ENCODE measurements at places on chromosomes 1 and 21. TPM values are rescaled to one million over a fixed set of nuclear protein-coding genes. Genes with fewer than 3 reads are reported as not detected.

GRCh38 chr1:208065862-208066261 is 154.9 kb upstream of the CD34 start:
- H3K4me1 ChIP-seq: no peaks in the 10 kb centered on the region
- H3K36me3 ChIP-seq: peaks cover 2% of the 10 kb centered on the region
- no peak overlapping the region for H3K27ac ChIP-seq

RNU1-4 gene
- 3,957 TPM for total RNA-seq

GRCh38 chr1:53500204-53501064 is 41.2 kb downstream of the DMRTB1 start:
- H3K27ac ChIP-seq: no peak overlapping the region
- no peak overlapping the region for H3K4me3 ChIP-seq
- no peak for DNase-seq

ADGRL4 gene
- not detected for total RNA-seq

F11R gene
- 156 TPM for total RNA-seq

- H3K36me3 ChIP-seq: no peaks in the 10 kb centered on the region
- DNase-seq: no peak
- peaks cover 85% of the 10 kb centered on the region for H3K27me3 ChIP-seq
- no peak overlapping the region for H3K27ac ChIP-seq
- H3K4me3 ChIP-seq: no peak overlapping the region
Measured at GRCh38 chr1:18676332-18676781, 45.7 kb downstream of the PAX7 start.

DNA sequence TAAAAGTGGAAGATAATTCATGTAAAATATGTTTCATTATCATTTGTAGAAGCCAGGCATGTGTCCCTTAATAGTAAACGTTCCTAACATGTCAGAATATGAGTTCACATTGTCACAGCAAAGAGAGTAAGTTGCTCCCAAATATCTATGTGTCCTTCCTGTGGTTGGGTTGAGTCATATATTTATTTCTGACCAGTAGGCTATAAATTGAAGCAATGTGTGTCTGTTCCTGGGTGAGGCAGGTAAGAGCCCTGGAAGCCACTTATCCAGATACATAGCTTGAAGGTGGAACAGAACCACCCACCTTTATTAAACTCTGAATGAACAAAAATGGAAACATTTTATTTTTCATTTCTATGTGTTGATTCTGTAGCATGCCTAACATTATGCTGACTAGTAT is 2251.6 kb downstream of the NCAM2 start:
- no peaks in the 10 kb centered on the region for H3K27me3 ChIP-seq
- no peaks in the 10 kb centered on the region for H3K36me3 ChIP-seq
- DNase-seq: no peak
- no peak overlapping the region for H3K4me3 ChIP-seq
- peaks cover 7% of the 10 kb centered on the region for H3K4me1 ChIP-seq

USP25 gene
- total RNA-seq: 48.8 TPM

- no peaks in the 10 kb centered on the region for H3K36me3 ChIP-seq
- H3K27ac ChIP-seq: no peak overlapping the region
- no peaks in the 10 kb centered on the region for H3K27me3 ChIP-seq
- no peaks in the 10 kb centered on the region for H3K4me1 ChIP-seq
- no peak for DNase-seq
Measured at GRCh38 chr1:226697151-226697928, 41.7 kb downstream of the ITPKB start.

OR6K2 gene
- total RNA-seq: not detected

HPDL gene
- 2.4 TPM for total RNA-seq

DNA sequence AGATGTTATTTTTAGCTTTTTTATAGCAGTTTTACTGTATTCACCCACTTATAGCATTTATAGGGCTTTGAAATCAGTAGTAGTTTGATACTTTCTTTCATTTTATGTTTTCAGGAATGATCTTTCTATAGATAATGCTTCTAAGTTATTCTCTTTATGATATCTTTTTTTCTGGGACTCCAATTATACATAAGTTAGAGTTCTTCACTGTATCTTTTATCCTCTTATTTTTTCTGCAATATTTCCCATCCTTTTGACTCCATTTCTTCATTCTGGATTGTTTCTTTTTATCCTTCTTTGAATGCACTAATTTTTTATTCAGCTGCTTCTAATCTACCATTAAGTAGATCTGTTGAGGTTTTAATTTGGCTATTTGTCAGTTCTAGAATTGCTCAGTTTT is 73.1 kb downstream of the FMN2 start:
- H3K36me3 ChIP-seq: no peaks in the 10 kb centered on the region
- H3K4me1 ChIP-seq: no peaks in the 10 kb centered on the region
- DNase-seq: no peak
- H3K27me3 ChIP-seq: peaks cover 15% of the 10 kb centered on the region
- H3K4me3 ChIP-seq: no peak overlapping the region

GRCh38 chr1:226986496-226987178 is 46.5 kb downstream of the COQ8A start:
- peaks cover 10% of the 10 kb centered on the region for H3K36me3 ChIP-seq
- H3K4me3 ChIP-seq: no peak overlapping the region
- no peak for DNase-seq
- peaks cover 30% of the 10 kb centered on the region for H3K4me1 ChIP-seq
- no peak overlapping the region for H3K27ac ChIP-seq

KCNAB2 gene
- total RNA-seq: 5.8 TPM

GRCh38 chr1:26602378-26602959 is 72.9 kb downstream of the RPS6KA1 start:
- peaks cover 2% of the 10 kb centered on the region for H3K27me3 ChIP-seq
- H3K4me3 ChIP-seq: no peak overlapping the region
- H3K27ac ChIP-seq: no peak overlapping the region
- peaks cover 11% of the 10 kb centered on the region for H3K4me1 ChIP-seq

NBPF6 gene
- total RNA-seq: not detected

TSACC gene
- 0.65 TPM for total RNA-seq

- H3K36me3 ChIP-seq: peaks cover 10% of the 10 kb centered on the region
- H3K27me3 ChIP-seq: peaks cover 11% of the 10 kb centered on the region
- DNase-seq: no peak
- no peak overlapping the region for H3K27ac ChIP-seq
- H3K4me3 ChIP-seq: peak overlapping the region; percentile 80
- H3K4me1 ChIP-seq: peaks cover 20% of the 10 kb centered on the region
Measured at GRCh38 chr1:94245747-94246438, 8.5 kb upstream of the ARHGAP29 start.

LRRC39 gene
- total RNA-seq: 1.1 TPM

DNA sequence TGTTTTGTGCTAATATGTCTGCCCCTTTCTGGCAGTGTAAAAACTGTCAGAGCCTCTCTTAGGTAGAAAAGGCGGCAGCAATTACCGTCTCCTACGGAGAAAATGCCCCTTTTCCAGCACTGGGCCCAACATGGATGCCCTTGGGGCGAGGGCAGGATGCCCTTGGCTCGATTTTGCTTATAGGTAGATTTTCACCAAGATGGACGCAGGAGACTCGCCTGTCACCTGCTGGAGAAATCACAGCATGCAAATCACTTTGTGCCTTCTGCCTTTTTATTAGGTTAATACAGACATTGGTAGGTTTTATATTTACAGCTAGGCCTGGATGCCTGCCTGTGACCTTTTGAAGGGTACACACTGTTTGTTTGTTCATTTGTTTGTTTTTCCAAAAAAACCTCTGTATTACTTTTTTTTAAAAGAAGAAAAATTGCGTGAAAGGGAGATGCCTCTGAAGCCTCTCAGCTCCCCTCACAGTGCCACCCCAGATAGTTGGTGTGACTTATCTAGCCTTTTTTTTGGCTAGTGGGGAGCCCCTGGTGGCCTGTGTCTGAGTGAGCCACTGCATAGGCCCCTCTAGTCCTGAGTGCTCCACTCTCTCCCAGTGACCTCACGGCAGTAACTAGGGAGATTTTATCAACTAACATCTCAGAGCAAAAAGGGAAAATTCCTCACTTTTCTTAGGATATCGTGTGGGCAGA is 2.5 kb downstream of the ATP1B1 start:
- H3K27ac ChIP-seq: peak overlapping the region; percentile 97
- H3K27me3 ChIP-seq: no peaks in the 10 kb centered on the region
- no peak for DNase-seq

DNA sequence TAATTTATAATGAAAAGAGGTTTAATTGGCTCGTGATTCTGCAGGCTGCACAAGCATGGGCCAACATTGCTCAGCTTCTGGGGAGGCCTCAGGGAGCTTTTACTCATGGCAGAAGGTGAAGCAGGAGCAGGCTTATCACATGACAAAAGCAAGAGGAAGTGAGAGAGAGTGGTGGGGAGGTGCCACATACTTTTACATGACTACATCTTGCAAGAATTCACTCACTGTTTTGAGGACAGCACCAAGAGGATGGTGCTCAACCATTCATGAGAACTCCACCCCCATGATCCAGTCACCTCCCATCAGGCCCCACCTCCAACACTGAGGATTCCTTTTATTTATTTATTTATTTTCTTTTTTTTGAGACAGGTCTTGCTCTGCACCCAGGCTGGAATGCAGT is 5.5 kb upstream of the PLEKHM2 start:
- H3K27me3 ChIP-seq: no peaks in the 10 kb centered on the region
- no peak overlapping the region for H3K4me3 ChIP-seq

DNA sequence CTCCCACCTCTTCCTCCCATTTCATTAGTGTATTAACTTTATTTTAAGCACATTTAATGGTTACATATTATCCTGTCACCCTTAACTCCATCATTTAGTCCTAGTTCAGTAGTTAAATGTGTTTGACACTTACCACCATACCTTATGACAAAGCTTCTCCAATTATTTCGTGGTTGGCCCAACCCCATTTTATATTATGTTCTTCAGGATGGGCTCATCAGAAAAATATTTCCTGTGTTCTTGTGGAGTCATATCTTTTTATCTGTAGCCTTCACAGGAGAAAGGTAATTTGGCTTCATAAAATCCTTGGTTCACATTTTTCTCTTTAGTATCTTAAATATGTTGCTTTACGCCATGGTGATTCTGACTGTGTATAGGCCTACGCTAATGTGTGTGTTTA is 142.3 kb upstream of the COL6A1 start:
- no peak for DNase-seq
- H3K27ac ChIP-seq: no peak overlapping the region
- H3K27me3 ChIP-seq: no peaks in the 10 kb centered on the region
- H3K4me1 ChIP-seq: no peaks in the 10 kb centered on the region

NTMT2 gene
- not detected for total RNA-seq

GRCh38 chr1:109248797-109249629 is at the start of gene CELSR2:
CELSR2 (plus strand) TSS chr1:109249539; CDS start chr1:109250080, 541 bp downstream.
- peak; percentile 43 for DNase-seq
- H3K27ac ChIP-seq: peak within 1 kb of the TSS; percentile 84
- H3K27me3 ChIP-seq: peaks cover 15% of the 10 kb centered on the region
- H3K4me1 ChIP-seq: peaks cover 11% of the 10 kb centered on the region

DNA sequence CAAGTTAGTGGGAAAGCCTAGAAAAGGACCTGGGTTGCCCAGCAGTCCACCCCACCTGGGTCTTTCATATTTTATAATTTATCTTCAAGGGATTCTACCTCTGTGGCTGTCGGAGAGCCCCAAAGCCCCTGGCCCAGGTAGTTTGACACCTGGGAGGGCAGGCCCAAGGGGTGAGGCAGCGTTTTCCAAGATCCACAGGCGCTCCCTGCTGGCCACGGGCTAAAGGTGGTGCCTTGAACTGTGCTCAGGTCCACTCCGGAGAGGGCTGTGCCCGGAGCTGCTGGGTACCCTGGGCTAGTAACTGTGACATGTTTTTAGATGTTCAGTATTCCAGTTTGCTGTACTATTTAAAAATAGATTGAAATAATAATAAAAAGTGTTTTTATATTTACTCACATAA is 37.2 kb upstream of the CRNN start:
- H3K36me3 ChIP-seq: no peaks in the 10 kb centered on the region
- no peak overlapping the region for H3K4me3 ChIP-seq
- no peaks in the 10 kb centered on the region for H3K4me1 ChIP-seq
- H3K27me3 ChIP-seq: no peaks in the 10 kb centered on the region

CLDN17 gene
- not detected for total RNA-seq

OPTC gene
- total RNA-seq: not detected

ZBTB8OS gene
- 49.4 TPM for total RNA-seq

GRCh38 chr21:24895885-24896734 is 711.2 kb downstream of the MRPL39 start:
- H3K27me3 ChIP-seq: no peaks in the 10 kb centered on the region
- H3K36me3 ChIP-seq: no peaks in the 10 kb centered on the region
- no peak overlapping the region for H3K4me3 ChIP-seq
- no peak overlapping the region for H3K27ac ChIP-seq

PKLR gene
- 0.57 TPM for total RNA-seq

- DNase-seq: no peak
- H3K27me3 ChIP-seq: no peaks in the 10 kb centered on the region
- no peak overlapping the region for H3K4me3 ChIP-seq
- H3K36me3 ChIP-seq: no peaks in the 10 kb centered on the region
- peaks cover 31% of the 10 kb centered on the region for H3K4me1 ChIP-seq
Measured at GRCh38 chr1:117573386-117574023, 32.3 kb upstream of the TENT5C start.

GRCh38 chr21:30714946-30715345 is 3.6 kb downstream of the KRTAP21-3 start:
- H3K27me3 ChIP-seq: no peaks in the 10 kb centered on the region
- no peaks in the 10 kb centered on the region for H3K36me3 ChIP-seq
- no peak for DNase-seq
- H3K27ac ChIP-seq: no peak overlapping the region

- no peaks in the 10 kb centered on the region for H3K27me3 ChIP-seq
- DNase-seq: no peak
- peak overlapping the region; percentile 13 for H3K27ac ChIP-seq
- no peak overlapping the region for H3K4me3 ChIP-seq
Measured at GRCh38 chr1:87980494-87980893, 651.8 kb downstream of the LMO4 start.

DNA sequence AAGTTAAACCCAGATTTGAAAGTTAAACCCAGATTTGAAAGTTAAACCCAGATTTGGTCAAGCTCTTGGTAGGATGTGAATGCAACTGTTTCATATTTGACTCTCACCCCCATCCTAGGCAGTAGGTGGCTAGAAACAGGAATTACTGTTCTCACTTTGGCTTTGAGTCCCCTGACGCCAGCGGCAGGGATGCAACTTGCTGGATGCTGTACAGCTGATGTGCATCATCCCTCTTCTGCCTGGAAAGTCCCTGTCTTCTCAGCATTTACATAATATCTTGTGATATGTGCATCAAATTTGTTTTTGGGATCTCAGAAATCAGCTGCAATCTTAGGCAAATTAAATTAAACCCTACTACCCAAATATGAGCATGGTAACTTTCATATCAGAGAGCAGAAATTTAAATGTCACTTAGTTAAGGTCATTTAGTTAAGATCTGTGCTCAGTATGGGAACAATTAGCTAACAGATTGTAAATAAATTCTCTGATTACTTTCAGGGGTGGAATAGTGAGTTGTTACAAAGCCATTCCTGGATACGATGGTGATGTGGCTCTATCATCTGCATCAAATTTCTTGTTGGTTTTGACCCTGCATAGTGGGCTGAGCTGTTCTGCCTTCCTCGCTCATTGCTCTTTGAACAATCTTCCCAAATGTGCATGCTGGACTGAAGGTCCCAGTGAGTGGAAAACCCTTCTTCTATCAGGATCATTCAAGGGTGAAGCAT is 6.8 kb upstream of the HAO2 start:
- H3K4me3 ChIP-seq: no peak overlapping the region
- no peak for DNase-seq
- no peak overlapping the region for H3K27ac ChIP-seq
- no peaks in the 10 kb centered on the region for H3K36me3 ChIP-seq

- no peak overlapping the region for H3K4me3 ChIP-seq
- H3K4me1 ChIP-seq: peaks cover 26% of the 10 kb centered on the region
- peaks cover 59% of the 10 kb centered on the region for H3K27me3 ChIP-seq
- no peak overlapping the region for H3K27ac ChIP-seq
Measured at GRCh38 chr1:203364094-203364801, 13.3 kb upstream of the FMOD start.

PGLYRP3 gene
- not detected for total RNA-seq
